RWPE1 (cell line): ENCODE measurements at places on chromosomes 12 and 14.
A peak's percentile ranks its signal among the peaks of the same experiment; 100 is the strongest.

- DNase-seq, result no peak
These were observed 233.3 kb upstream of the PPFIA2 start for GRCh38 chr12:81992461-81992860.

GRCh38 chr12:78018939-78019338, 188.2 kb downstream of the NAV3 start:
- DNase-seq, result no peak

DNA sequence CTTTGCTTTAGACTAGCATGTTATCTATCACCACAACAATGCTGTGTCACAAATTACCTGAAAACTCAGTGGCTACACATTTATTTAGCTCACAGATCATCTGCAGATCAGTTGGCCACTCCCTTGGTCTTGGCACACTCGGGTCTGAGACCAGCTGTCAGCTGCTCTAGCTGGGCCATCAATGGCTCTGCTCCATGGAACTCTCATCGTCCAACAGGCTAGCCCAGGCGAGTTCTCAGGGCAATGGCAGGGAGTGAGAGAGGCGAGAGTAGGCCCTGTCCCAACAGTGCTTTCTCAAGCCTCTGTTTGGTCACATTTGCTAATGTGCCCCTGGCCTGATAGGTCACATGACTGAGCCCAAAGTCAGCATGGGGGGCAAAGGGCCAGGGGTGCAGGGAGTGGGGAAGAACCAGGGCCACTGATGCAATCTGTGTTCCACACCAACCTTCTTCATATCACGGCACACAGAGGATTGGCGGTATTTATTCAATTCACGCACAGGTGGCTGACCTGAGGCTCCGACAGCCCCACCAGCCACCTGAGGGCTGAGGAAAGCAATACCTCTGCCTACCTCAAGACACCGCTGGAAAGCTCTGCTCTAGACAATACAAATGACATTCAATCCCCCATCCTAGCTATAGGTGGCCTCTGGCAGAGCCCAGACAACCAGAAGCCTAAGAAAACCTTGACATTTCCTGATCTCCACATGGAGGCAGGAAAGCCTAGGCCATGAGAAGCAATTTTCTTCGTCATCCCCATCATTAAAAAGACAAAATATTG, 82.5 kb downstream of the NT5DC3 start:
- no peak for DNase-seq

- DNase-seq, result no peak
These were observed 46.7 kb downstream of the FAM222A start for GRCh38 chr12:109760031-109760929.

DNA sequence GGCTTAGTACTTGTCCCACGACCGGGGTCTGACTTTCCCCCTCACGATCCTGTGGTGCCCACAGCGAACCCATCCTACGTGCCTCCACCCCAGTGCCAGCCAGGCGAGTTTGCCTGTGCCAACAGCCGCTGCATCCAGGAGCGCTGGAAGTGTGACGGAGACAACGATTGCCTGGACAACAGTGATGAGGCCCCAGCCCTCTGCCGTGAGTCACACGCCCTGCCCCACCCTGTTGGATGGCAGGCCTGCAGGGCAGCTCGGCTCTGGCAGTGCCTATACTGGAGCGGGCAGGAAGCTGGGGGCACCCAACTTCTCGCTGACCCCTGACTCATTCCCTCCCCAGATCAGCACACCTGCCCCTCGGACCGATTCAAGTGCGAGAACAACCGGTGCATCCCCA, 18.3 kb upstream of the LRP1-AS start:
- DNase-seq, result peak; percentile 94

DNA sequence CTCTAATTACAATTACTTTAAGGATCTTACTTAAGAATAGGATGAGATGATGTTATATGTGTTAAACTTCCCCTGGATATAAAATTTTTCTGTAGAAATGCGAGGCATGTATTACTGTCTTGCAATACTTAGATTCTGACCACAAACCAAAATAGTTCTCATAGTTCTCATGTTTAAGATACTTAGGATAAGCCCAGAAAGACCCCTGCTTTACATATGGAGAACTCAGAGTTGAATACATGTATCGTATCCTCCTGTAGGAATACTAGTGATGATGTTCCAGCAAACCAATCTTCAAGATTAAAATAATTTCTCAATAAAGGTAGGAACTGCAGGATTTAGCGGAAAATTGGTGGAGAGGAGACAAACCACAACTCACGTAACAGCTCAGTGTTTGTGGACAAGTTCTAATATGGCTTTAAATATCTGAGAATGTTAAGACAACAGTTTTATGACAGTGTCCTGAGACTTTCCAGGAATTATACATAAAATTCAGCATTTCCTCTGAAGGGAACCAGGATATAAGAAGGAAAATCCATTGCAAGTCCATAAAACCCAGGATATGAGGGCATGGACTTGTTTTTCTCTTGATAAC, 114.7 kb upstream of the CRY1 start:
- no peak for DNase-seq

DNA sequence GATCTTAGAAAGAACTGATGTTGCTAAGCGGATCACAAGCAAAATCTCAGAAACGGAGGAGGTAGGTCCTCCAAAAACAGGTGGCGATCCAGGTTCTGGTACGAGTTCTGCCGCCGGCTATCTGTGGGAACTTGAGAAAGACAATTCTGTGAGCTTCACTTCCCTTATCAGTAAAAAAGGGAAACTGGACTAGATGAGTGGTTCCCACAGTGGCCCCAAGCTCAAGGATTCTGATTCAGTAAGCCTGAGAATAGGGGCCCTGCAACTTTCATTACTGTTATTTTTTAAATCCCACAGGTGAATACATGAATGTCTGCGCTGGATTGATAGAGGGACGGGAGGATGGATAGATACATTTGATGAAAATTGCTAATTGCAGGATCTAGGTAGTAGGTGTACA, 160.2 kb downstream of the PPM1H start:
- DNase-seq, result no peak

GRCh38 chr14:22407033-22407432, 182.0 kb downstream of the DAD1 start:
- no peak for DNase-seq

DNA sequence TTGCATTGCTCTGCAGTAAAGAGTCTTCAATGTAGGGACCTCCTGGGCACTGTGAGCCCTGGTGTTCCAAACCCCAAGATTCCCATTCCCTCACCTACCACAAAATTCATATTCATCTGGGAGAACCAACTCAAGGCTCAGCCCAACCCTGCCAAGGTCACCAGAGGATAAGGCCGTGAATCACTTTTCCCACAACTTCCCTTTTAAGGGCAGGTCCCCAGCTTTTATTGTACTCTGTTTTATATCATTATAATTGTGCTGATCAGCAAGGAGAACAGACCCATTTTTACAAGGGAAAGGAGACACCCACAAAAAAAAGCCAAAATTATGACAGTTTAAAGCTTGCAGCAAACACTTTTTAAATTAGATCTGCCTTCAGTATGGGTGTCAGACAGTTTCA, 363.0 kb upstream of the FKBP4 start:
- DNase-seq, result no peak

DNA sequence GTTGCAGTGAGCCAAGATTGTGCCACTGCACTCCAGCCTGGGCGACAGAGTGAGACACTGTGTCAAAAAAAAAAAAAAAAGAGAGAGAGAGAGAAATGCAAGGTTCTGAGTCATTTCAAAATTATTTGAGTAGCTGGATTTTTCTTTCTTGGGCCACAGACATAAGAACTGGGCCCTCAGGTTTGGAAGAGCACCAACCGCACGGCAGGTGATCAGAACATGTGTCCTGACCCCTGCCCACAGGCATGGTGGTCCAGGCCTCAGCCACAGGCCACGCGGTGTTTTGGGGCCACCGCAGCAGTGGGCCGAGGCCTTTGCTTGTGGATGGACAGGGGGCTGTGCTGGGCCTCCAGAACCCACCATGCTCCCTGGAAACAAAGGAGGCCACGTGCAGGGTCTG, 126.7 kb downstream of the CALM1 start:
- no peak for DNase-seq

GRCh38 chr12:25629341-25629740, 76.3 kb upstream of the LMNTD1 start:
- DNase-seq, result no peak

GRCh38 chr14:105930572-105930971, 404.2 kb downstream of the TMEM121 start:
- DNase-seq, result no peak

GRCh38 chr12:52020539-52021336, 14.0 kb downstream of the TAMALIN start:
- peak; percentile 35 for DNase-seq

DNA sequence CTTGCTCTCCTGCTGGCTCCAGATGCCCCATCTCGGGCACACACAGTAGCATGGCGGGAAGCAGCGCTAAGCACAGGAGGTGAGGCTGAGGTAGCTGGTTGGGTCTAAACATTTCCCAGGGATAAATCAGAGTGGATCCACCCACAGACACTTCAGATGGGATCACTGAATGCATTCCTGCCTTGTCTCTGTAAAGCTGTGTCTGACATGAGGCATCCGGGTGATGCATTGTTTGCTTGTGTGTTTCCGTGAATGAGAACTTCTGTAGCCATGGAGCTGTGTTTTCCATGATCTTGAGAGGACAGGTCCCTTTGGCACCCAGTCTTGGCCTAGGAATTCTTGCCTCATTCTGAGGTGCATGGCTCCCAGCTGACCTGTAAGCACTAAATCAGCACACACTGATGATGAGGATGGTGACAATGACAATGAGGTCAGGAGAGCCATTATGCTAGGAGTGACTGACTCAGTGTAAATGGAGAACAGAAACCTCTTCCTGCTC, 6.7 kb upstream of the KRT75 start:
- DNase-seq, result peak; percentile 55

GRCh38 chr12:3605692-3606091, 114.7 kb downstream of the PRMT8 start:
- no peak for DNase-seq

DNA sequence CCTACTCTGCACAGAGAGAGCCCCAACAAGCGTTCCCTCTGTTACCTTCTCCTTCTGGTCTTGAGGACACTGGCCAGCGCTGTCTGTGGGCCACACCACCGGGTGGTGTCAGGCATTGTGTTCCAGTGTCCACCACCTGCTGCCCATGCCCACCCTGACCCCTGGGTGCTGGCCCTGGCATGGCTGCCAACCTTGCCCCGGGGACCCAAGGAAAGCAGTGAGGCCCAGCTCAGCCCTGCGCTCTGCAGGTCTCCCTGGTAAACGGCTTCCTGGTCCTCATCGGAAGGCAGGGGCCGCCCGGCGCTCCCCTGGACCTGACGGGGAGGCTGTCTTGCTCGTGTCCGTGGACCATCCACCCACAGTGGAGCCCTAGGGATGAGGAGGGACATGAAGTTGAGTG, 21.8 kb upstream of the MEG3 start:
- no peak for DNase-seq

GRCh38 chr12:68837215-68837614, 29.2 kb downstream of the MDM2 start:
- DNase-seq, result no peak

DNA sequence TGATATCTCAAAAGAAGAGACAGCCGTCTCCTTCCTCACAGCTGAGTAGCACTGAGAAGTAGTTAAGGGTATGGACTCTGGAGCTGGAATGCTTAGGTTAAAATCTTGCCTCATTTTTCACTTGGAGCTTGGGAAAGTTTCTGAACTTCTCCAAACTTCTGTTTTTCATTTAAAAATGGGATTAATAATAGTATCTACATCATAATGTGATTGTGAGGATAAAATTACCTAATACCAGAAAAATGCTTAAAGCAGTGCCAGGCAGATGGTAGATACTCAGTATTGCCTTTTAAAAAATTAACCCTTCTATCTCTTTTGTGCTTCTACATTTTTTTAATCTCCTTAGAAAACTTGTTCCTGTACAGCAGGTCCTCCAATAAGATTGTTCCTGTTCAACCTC, 63.1 kb downstream of the A2M start:
- no peak for DNase-seq

GRCh38 chr14:102991376-102991775, 66.0 kb downstream of the CDC42BPB start:
- no peak for DNase-seq

- DNase-seq, result no peak
These were observed 179.3 kb downstream of the RAD51B start for GRCh38 chr14:67998834-67999233.

GRCh38 chr12:106138357-106138632, 459 bp downstream of the NUAK1 start:
- DNase-seq, result no peak

- no peak for DNase-seq
These were observed 24.7 kb downstream of the SERPINA3 start for GRCh38 chr14:94636744-94637412.

DNA sequence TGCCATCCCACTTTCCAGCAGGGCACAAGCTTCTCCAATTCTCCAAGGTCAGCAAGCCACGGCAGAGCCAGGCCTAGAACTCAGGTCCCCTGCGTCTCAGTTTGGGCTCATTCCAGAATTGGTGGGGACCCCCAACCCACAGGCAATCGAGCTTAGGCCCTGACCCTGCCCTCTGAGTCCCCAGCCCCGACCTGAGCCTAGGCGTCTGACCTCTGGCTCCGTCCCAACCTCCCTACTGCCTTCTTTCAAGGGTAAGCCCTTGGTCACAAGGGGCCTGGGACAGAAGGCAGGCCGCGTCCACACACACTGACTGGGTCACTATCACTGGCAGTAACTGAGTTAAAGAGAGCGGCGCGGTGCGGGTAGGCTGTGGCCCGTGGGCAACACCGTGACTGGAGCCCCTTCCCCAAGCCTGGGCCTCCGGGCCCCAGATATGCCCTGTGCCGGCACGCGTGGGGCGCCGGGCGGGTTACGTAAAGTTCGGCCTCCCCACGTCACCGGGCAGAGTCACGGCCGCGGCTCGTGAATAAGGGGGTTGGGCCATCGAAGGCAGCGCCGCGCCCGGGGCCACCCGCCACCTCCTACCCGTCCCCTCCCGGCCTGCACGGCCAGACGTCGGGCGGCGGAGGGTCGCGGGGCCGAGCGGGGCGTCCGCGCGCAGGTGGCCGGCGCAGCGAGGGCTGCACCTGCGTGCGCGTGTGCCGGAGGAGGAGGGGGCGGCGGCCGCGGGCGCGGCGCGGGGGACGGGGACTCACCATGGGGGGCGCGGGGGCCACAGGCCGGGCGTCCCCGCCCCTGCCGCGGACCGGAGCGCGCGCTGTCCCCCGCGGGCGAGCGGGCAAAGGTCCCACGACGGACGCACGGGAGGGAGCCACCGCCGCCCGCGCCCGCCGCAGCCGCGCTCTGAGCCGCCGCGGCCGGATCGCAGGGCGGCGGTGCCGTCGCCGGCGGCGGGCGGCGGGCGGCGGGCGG, 516 bp downstream of the ANKRD9 start:
- no peak for DNase-seq

GRCh38 chr14:21680072-21680471, 6.5 kb upstream of the OR4E1 start:
- no peak for DNase-seq

DNA sequence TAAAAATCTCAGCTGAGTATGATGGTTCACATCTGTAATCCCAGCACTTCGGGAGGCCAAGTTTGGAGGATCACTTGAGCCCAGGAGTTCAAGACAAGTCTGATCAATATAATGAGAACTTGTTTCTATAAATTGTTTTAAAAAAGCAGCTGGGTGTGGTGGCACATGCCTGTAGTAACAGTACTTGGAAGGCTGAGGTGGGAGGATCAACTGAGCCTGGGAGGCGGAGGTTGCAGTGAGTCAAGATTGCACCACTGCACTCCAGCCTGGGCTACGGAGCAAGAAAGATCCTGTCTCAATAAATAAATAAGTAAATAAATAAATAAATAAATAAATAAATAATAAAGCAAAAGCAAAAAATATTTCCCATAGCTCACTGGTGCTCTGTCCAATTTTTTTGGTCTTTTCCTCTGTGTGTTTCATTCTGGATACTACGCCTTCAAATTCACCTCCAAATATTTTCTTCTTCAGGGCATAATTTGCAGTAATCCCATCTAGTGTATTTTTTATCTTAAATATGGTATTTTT, 32.7 kb upstream of the SNX6 start:
- no peak for DNase-seq
